Occipital lobe (tissue), 3 donors: ENCODE measurements at places on chromosomes 13 and 19.

DNA sequence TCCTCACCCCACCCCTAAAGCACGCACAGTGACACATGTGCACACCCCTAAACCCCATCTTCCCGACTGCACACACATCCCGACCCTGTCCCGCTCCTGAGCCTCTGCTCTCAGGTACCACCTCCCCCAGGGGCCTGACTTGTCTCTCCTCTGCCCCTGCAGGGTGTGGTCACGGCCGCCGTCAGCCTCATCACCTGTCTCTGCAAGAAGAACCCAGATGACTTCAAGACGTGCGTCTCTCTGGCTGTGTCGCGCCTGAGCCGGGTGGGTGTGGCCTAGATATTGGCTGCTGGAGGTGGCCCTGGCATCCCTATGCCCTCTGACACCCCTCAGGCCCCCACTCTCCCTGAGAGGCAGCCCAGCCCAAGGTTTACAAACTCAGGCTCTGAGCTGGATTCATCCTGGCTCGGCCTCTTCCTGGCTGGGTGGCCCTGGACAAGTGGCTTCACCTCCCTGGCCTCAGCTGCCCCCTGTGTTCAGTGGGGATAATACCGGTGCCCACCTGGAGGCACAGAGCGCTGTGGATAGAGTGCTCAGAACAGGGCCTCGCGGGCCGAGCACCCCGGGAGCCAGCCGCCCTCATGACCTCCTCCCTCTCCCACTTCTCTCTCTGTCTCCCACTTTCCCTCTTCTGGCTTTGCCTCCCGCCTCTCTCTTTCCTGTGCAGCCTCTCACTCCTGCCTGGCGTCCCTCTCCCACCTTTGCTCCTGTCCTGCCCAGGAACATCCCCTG is 20.1 kb downstream of the FUZ start:
- DNase-seq: no peak

GRCh38 chr19:39497996-39498797 is 550 bp upstream of the DLL3 start:
- no peak for DNase-seq

- DNase-seq: no peak
Observed at GRCh38 chr13:75120085-75120484, 361.9 kb downstream of the TBC1D4 start.

DNA sequence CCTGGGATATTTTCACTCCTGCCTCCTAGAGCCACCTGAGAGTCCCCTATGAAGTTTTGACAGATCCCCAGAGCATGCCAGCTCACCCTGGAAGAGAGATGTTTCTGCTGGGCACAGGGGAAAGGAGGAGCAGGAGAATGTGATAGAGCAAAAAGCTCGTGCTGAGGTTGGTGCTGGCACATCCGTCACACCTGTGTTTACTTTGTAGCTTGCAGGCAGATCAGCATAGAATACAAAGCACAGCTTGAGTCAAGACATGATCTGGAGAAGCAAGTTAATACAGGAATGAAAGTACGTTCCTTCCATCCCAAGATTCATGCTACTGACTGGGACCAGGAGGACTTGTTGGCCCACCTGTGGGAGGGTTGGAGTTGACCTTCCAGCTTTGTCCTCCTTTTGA is 46.1 kb downstream of the HSPH1 start:
- DNase-seq: no peak

- no peak for DNase-seq
Observed at GRCh38 chr13:19838865-19839275, 24.6 kb downstream of the ZMYM5 start.

DNA sequence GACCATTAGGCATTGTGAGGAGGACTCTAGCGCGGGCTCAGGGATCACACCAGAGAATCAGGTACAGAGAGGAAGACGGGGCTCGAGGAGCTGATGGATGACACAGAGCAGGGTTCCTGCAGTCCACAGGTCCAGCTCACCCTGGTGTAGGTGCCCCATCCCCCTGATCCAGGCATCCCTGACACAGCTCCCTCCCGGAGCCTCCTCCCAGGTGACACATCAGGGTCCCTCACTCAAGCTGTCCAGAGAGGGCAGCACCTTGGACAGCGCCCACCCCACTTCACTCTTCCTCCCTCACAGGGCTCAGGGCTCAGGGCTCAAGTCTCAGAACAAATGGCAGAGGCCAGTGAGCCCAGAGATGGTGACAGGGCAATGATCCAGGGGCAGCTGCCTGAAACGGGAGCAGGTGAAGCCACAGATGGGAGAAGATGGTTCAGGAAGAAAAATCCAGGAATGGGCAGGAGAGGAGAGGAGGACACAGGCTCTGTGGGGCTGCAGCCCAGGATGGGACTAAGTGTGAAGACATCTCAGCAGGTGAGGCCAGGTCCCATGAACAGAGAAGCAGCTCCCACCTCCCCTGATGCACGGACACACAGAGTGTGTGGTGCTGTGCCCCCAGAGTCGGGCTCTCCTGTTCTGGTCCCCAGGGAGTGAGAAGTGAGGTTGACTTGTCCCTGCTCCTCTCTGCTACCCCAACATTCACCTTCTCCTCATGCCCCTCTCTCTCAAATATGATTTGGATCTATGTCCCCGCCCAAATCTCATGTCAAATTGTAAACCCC is 2.8 kb upstream of the CEACAM5 start:
- no peak for DNase-seq

- no peak for DNase-seq
Observed at GRCh38 chr19:29882719-29883105, 59.3 kb upstream of the URI1 start.

DNA sequence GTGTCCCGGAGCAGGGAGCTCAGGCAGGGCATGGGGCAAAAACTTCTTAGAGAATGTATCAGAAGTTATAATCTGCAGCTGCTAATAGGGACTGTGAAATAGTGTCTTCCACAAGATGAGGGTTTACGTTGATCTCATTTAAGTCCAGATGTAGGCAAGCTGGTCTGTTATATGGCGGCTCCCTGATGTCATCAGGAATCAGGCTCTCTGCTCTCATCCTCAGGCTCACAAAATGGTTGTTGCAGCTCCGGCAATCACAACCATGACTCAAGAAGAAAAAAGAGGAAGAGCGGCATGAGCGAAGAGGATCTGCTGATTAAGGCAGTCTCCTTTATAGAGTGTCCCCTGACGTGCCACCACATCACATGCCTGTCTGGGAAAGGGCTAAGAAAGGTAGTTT is 191.3 kb downstream of the KLF5 start:
- DNase-seq: no peak

DNA sequence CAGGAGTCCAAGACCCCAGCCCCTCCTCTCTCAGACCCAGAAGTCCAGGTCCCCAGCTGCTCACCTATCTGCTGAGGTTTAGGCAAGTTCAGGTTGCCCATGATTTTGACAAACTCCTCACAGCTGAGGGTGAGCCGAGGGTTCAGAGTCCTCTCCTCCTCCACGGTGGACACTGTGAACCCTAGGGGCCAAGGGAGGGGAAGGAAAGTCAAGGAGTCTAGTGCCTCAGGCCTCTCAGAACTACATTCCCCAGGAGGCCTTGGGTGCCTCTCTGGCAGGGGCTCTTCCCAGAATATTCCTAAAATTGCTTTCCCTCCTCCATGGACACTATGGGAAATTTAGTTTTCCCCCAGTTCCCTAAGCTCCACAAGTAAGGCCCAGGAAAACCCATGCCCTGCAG is 3.3 kb upstream of the PHLDB3 start:
- DNase-seq: no peak
